T-helper 17 cell (primary cell): ENCODE measurements at places on chromosomes 12 and 14.
A peak's percentile ranks its signal among the peaks of the same experiment; 100 is the strongest.

- DNase-seq, result no peak
Observed at GRCh38 chr12:13049816-13050215, 5.6 kb downstream of the FAM234B start.

- no peak for DNase-seq
Observed at GRCh38 chr14:36316131-36316530, 4.3 kb downstream of the MBIP start.

GRCh38 chr12:28460420-28461130, 270.3 kb downstream of the CCDC91 start:
- DNase-seq, result no peak

GRCh38 chr14:61215222-61216020, 65.7 kb downstream of the TMEM30B start:
- no peak for DNase-seq

DNA sequence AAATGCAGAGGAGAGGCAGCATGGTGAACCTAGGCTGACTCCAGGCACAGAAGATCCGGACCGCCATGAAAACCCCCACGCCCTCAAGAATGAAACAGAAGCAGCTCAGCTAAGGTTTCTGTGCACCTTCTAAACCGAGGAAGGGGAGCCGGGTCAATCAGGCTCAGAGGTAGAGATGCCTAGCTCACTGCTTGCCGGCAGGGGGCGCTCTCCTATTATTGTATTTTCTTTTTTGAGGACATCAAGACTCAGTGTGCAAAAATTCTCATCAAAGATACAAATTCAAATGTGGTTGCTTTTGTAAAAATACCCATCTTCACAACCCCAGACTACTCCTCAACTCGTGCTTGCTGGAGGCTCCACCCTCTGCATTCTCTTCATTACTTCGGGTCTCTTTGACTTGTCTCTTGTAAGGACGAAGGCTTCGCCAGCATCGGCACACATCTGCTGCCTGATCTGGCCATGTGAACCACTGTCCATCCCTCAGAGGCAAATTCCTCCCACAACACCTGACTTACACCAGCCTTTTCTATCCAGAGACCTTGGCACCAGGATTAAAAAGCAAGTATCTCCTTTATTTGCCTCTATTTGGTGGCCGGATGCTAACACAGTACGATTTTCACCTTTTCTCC, 33.4 kb upstream of the RNASE3 start:
- DNase-seq, result peak; percentile 50

- DNase-seq, result no peak
Observed at GRCh38 chr12:4143896-4144295, 129.7 kb upstream of the CCND2 start.

DNA sequence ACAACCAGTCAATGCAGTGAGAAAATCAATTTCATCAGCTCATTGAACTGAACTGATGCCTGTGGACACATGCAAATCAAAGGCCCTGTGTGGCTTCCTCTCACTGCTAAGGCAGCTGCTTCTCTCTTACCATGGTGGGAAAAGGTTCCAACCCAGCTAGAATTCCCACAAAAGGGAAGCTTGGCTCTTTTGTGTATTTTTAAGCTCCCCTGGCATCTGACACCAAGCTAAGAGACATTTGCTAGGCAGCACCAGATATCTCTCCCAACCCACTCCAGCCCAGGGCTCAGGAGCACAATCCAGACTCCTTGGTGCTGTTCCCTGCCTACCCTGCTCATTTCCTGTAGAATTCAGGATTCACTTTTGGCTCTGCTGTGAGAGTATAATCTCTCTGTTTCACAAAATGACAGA, 129.6 kb downstream of the GXYLT1 start:
- DNase-seq, result no peak

DNA sequence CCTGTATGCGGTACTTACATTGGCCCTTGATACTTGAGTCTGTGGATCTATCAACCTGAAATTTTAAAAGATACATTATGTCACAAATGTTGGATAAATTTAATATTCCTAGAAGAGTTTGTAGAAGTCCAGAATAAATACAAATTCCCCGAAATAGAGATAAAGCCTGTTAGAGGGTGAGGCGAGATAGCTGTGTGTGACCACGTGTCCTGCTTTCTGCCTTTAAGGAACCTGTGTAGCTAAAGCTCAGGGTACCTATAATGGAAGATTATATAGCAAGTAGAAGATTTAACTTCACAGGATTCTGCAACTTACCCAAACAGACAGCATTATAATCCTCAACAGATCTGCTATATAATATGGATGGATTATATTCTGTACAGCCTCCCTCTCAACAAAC, 58.8 kb downstream of the APPL2 start:
- no peak for DNase-seq

DNA sequence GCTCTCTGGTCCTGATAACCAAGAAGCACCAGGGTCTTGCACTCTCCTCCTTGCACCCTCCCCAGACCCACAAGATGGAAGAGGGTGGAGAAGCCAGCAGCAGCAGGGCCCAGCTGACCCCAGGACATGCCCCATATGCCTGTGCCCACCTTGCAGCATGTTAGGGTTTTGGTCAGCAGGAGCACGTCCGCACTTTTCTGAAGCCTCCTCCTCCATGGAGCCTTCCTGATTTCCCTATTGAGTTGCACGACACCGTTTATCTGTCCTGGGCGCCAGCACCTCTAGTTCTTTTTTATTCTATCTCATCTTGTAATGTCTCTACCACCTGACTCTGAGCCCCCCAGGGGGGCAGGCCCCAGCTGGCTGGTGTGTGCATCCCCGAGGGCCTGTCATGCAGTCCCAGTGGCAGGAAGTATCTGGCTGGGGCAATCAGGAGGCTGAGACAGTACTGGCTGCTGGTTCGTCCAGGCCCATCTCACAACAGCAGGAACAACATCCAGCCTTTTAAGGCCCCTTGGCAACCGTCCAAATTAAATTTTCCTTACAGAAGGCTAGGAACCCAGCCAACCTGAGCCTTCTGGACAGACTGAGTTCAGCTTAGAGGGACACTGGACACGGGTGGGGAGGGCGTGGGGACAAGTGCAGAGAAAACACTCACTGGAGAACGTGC, 39.6 kb downstream of the CCDC85C start:
- DNase-seq, result no peak

DNA sequence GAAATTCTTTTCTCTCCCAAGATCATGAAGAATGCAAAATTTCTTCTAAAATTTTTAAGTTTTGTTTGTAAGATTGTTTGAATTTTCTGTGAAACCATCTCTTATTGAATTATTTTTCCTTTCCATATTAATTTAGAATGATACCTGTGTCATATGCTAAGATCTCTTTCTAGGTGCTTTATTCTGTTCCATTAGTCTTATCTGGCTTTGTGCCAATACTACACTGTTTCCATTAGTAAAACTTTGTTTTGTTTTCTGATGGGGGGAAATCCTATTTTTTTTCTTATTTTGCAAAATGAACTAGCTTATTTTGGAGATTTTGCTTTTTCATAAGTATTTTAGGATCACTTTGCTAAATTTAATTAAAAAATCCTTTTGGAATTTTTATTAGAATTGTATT, 193.9 kb downstream of the FUT8 start:
- DNase-seq, result no peak

- DNase-seq, result no peak
Observed at GRCh38 chr12:19006626-19007137, 122.9 kb upstream of the PLEKHA5 start.

DNA sequence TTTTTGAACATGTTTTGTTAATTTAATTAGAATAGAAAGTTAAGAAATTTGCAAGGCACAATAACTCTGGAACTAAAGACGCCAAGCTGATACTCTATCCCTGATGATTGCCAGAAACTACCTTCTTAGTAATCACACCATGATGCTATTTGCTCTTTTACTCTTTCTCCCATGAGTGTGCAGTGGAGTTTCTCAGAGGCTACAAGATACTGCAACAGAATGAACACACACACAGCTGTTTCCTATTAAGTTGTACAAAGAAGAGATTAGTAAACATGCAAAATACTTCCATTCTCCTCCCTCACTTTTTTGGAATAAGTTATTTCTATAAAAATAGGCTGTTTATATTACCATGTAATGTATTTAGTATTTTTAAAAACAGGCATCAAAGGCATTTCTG, 1367.5 kb downstream of the AACS start:
- DNase-seq, result no peak

DNA sequence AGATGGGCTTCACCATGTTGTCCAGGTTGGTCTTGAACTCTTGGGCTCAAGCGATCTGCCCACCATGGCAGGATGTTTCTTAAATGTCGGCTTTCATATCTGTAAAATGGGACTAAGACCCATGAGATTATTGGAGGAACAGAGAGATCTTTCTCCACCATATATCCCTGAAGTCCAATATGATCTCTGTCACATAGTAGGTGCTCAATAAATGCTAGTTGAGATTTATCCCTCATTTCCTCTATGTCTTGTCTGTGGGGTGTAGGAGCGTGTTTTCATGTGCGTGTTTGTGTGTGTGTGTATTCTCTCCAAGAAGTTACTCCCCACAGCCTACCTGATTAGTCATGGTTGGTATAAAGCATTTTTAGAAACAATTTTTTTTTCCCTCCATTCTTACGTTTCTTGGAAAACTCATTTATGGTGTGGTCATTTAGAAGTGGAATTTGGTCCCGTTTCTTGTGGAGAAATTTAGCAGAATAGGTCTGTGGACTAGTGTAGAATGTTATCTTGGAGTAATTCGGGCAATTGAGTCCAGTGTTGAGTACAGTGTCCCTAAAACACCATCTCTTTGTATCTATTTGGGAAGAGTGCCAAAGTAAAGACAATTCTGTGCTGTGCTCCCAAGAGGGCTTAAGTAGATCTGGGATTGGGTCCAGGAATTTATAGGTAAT, 4.3 kb downstream of the STRAP start:
- no peak for DNase-seq

DNA sequence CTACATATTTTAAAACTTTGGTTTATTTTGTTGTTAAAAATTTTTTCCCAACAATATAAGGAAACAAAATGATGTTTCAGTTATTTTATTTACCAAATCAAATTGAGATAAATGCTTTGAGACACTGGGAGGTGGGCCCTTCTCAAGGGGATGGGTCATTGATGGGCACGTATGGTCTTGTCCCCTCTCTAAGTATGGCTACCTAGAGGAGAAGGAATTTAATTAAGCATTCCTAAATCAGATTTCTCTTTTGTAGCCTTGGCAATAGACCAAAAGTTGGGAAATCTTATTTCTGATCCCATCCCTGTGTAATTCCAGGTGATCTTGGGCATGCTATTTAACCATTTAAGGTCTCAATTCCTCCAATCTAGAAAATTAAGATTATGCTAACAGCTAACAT, 79.0 kb downstream of the SCN8A start:
- DNase-seq, result no peak

DNA sequence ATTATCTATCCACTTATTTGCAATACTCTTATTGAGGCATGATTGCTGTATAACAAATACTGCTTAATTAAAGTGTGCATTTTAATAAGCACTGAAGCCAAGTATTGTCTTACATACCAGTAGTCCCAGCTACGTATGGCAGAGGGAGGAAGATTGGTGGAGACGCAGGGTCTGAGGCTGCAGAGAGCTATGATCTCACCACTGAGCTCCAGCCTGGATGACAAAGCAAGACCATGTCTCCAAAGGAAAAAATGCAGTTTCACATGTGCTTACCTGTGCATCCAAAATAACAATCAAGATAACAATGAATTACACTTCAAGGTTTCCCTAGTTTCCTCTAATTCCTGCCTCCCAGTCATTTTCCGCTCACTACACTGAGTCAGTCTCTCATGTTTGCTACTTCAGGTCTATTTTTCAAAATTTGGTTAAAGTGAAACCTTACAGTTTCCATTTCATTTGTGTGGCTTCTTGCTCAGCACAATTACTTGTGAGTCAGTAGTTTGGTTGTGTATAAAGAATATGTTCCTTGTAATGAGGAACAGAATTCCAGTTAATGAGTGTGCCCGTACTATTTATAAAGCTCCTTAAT, 1250.1 kb downstream of the TMEM121 start:
- no peak for DNase-seq

DNA sequence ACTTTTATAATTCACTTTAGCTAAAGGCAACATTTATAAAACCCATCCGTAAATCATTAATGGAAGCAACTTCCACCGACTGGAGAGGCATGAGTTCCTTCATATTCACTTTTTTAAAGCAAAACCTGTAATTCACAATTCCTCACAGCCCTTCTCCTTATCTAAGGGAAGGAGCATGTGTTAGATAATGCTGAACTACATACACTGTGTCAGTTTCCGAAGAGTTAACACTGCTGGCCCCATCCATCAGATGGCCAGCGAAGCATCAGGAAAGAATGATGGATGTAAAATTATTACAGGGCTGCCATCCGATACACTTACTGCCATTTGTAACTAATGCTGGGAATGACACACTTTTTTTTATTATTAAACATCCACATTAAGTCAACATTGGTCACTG, 392.8 kb downstream of the SOX5 start:
- no peak for DNase-seq

DNA sequence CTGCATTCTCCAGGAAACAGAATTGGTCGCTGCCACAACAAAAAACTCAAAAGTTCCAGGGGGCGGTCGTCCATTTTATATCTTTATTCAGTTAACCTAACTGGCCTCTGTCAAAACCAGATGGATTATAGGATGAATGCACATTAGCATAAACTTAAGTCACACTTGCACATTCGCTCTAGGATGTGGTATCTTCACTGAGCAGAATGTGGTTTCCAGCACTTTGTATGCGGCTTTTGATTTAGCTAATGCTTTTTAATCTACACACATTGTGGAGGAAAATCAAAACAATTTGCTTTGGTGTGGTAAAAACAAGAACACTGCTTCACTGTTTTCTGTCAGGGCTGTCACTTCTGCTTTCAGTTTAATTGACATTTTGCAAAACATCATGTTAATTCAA, 4.5 kb downstream of the TAS2R50 start:
- no peak for DNase-seq

DNA sequence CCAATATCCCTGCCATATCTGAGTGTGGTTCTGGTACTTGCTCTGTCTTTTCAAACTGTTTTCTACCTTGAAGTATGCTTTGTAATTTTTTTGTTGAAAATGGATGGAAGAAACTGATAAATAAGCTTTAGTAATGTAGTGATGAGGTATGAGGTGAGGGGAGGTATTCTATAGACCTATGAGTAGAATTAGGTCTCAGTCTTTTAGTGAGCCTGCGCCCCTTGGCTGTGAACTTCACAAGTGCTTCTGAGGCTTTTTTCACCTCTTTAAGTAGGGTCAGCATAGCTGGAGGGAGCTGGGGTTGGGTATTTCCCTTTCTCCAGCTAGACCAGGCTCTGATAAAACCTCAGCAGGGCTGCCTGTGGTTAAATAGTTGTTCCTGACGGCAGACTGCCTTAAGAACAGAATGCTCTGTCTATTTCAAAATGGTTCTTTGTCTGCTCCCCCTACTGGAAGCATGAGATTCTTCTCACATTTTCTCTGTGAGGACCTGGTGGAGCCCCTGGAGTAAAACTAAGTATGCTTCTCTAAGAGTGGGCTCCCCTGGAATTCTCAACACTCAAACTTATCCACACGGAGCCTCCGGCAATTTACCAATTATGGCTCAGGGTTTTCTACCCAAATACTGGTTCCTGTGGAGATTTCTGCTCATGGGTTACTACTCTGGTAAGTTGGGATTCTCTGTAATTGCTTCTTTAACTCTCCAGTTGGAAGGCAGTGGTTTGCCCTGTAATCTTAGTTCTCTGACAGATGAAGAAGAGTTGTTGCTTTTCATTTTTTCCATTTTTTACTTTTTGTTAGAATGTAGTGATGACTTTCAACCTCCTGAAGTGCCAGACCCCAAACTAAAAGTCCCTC, 13.1 kb downstream of the KRT5 start:
- DNase-seq, result no peak

- no peak for DNase-seq
Observed at GRCh38 chr12:70721656-70722357, 84.6 kb upstream of the PTPRB start.

GRCh38 chr14:77682158-77682553, 25.7 kb downstream of the ALKBH1 start:
- no peak for DNase-seq

GRCh38 chr12:77060883-77061240, 4.5 kb downstream of the E2F7 start:
- DNase-seq, result no peak
